Fibroblast of the aortic adventitia (primary cell): ENCODE measurements at places on chromosomes 7 and 10. TPM values are rescaled to one million over a fixed set of nuclear protein-coding genes. Genes with fewer than 3 reads are reported as not detected.

C7orf57 gene
- 0.09 TPM in 1 of 2 replicates, not detected in the other for total RNA-seq

DENND2A gene
- 10.8 and 17.7 TPM in 2 replicates for total RNA-seq

ASB10 gene
- not detected in 2 replicates for total RNA-seq

SFTPA2 gene
- total RNA-seq = not detected in 2 replicates

CFTR gene
- 0.09 TPM in 1 of 2 replicates, not detected in the other for total RNA-seq

DNA sequence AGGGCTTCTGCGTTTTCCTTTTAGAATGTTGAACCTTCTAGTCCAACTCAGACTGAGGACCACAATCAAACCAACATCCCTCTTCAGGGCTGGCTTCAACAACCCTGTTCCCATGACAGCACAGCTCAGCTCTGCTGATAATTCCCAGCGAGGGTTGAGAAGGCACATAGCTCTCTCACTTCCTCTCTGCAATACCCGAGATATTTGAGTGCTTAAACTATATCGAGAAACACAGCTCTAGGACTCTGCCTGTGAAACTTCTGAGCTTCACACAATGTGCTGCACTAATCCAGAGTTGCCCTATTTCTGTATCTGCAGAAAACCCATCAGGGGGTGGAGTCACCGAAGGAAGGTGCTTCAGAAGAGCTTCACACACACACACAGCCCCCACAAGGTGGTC lies 1.6 kb upstream of the ADARB2 start:
- no peak for DNase-seq

DNA sequence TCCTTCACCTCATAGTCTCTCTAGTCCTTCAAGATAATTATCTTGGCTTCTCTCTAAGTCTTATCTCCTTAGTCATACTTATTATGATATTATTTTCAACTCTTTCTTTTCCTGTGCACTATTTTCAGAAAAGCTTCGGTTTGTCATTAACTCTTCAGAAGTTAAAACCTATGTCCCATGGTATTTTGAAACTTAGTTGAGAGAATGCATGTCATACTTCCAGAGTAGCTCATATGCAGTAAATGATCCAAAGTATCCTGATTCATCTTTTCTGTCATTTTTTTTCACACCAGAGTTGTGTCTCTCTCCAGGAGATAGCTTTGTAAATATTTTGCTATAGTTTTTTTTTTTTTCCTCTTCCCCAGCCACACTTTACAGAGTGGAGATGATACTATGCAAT lies 1008.6 kb downstream of the NRG3 start:
- DNase-seq = peak; percentile 2

DNA sequence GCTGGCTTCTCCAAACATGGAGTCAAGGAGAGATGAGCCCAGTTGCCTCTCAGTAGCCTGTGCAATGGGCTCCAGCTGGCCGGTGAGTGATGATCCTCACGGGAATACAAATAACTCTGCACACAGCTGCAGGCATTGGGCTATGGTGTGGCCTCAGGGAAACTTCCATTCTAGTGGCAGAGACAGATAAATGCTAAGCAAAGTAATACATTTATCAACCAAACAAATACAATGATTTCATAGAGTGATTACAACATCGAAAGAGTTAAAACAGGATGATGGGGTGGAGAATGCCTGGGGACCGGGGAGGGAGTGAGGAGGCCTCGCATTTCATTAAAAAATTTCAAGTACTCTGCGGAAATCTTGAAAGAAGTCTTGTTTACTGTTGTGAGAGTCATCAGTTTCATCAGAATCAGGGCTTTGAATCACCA lies 15.0 kb upstream of the AKR1B1 start:
- DNase-seq = peak; percentile 45

DNA sequence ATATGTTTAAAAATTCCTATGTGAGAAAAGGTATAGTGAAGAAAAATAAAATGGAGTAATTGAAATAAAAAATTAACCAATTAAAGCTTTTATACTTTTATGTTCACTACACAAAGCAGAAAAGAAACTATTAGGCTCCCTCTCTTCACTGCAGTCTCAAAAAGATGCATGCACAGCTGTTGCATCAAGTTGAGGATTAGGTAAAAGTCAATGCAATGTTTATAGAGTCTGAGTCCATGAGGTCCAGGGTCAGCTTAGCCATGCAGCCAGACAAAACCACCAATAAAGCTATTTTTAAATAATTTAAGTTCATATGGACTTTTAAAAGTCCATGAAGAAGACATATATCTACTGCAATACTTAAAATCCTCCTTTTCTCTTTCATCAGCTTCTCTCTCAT lies 31.1 kb upstream of the ING3 start:
- DNase-seq = no peak

DNA sequence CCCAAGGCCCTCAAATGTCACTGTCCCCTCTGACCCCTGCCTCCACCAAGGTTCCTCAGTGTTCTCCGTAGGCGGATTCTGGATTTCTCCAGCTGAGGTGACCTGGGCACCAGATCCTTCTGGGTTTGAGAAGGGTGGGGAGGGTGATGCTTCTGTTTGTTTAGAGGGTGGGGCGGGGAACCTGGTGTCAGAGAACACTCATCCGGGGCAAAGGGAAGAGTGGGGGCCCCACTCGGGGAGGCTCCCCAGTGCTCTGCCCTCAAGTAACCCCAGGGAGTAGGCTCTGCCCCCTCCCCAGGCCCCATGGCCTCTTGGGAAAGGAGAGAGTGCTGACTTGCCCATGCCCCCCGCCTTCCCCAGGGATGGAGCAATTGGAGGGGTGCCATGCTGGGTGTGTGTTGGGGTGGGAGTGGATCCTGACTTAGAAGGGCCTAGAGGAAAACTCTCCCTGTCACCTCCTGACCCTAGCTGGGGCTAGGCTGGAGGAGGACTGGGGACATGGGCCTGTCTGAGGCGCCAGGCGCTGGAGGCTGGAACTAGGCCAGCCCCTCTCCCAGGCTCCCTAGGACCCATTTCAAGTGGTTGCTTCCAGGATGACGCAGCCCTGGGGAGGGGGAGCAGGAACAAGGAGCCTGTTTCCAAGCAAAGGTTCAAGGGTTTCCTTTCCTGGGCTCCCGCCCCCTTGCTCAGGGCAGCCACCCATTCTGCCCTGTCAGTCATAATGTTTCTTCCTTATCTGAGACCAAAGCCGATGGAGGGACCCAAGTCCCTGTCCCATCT lies 27.9 kb downstream of the KAZALD1 start:
- DNase-seq = no peak

DNA sequence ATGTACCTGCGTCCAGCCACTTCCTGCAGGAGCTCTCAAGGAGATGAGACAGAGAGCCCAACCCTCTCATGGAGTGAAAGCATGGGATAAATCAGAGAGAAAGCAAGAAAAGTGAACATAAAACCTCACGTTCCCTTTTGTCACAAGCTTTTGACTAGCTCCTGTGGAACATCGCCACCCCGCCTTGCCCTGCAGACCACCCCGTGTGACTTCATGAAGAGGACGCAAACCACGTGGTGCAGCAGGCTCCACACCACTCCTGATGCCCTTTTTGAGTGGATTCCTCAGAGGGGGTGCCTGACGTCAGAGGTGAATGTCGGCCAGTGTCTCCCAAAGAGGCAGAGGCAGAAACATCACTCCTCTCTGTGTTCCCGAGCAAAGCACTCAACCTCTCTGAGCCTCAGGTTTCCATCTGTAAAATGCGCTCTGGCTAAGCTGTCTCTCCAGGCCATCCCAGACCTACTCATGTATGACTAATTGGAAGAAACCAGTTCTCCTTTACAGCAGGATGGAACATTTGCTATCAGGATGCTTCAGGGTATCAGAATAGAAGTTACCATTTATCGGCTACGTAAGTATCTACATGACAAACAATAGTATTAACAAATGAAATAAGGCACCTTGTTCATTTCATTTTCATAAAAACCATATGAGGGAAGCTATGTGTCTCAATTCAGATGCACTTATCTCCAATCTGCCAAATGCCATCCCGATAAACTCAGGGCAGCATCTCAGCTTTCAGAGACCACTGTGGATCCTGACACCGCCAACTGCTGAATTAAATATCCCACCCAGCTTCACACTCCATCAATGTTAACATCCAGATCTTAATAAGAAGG lies 5.3 kb downstream of the ZNF488 start:
- DNase-seq = no peak

DNA sequence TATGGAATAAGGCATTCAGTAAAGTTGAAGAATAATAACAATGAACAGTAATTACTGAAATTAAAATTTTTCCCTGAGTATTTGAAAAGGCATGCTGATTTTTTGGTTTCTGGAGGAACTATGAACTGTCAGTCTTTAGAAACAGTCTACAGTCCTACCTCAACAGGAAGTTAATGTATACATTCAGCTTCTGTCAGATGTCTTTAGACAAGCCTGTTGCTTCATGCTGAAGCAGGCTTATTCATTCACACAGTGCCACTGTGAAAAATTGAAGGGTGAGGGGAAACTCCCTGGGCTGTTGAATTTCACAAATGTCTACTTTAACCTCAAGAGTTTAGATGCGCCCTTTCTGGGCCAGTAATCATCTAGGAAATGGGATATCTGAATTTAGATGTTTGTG lies 3.5 kb downstream of the NRF1 start:
- no peak for DNase-seq

PKD2L1 gene
- not detected in 2 replicates for total RNA-seq

DNA sequence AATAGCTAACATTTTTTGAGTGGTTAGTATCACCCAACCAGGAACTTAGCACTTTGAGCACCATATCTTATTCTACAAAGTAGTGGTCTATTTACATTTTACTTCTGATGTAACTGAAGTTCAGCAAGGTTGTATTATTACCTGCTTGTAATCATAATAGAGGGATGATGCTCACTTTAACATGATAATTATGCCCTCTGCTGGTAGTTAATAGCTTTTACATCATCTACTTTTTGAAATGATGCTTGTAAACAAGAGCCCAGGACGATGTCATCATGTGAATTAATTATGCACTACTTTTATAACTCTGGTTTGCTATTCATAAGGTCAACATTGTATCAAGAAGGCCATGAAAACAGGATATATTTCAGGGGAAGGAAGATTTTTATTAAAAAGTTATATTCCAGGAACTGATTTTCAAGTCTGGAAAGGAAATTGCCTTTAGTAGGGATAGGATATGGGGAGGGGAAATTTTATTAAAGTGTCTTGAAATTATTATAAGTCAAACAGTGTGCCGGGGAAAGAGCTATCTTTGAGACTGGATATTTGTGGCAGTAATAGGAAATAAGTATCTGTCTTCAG lies 80.3 kb upstream of the SCIN start:
- peak; percentile 37 for DNase-seq

DNA sequence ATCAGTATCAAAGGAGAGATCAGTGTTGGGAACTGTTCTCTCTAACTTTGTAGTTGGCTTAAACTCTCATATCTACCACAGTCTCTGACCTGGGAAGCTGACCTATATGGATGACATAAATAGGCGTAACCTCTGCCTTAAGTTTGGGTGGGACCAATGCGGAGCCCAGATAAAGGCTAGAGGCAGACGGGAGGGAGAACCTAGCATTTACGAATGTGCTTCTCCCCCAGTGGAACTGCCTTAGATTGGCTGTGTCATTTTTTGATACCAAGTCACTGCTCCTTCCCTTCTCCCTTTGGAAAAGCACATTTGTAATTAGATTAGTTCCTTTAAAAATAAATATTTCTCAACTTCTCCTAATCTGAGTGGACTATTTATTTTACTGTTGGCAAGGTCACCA lies 23.7 kb upstream of the LRRN3 start:
- DNase-seq = no peak

GRCh38 chr10:125567529-125567928 lies 115.4 kb downstream of the TEX36 start:
- DNase-seq = no peak

DNA sequence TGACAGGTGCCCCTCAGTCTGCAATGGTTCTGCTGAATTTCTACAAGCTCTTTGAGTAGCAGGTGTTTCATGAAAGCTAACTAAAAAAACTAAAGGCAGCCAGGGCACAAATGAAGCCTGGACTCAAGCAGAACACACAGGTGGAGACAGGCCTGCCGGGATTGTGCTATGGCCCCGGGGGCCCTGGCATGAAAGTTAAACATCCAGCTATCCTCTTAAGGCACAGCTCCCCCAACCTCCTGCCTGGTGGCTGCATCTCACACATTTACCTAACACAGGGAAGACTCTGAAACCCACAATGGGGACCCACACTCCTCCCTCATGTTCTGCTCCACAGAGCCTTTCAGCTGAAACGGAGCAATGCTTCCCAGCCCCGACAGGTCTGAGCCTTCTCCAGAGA lies 76.3 kb upstream of the CAMK2B start:
- no peak for DNase-seq

SYT15B gene
- total RNA-seq = 0.16 TPM in 1 of 2 replicates, not detected in the other

GRCh38 chr10:52410916-52411315 lies 96.8 kb downstream of the DKK1 start:
- no peak for DNase-seq

MMP21 gene
- 0.09 TPM in 1 of 2 replicates, not detected in the other for total RNA-seq

CALML3 gene
- not detected in 2 replicates for total RNA-seq

DNA sequence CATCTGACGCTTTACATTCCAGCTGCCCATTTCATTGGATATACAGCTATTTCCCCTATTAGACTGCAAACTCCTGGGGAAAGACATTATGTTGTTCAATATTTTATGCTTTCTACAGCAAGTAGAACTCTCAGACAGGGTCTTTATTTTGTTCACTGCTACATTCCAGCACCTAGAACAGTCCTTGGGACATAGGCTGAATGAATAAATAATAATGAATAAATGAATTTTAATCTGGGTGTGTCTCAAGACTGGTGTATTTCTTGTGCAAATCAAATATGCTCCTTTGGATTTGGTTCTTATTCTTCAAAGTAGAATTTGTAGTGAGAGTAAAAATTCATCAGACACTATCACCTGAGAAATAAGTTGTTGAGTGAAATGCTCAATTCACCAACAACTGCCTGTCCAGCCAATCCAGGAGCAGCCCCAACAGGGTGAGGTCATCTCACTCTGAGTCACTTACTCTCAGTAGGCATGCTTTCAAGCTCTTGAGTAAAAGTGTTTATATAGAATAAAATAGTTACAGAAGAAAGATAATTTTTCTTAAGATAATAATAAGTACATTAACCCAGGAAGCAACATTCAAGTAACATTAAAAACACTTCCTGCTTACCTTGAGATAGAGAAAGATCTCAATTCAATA lies 287.5 kb upstream of the NPVF start:
- DNase-seq = no peak

THSD7A gene
- total RNA-seq = 0.49 and 2.5 TPM in 2 replicates
